Osteoblast (primary cell): ENCODE measurements at places on chromosomes 1 and 21. TPM values are rescaled to one million over a fixed set of nuclear protein-coding genes. Genes with fewer than 3 reads are reported as not detected.
A peak's percentile ranks its signal among the peaks of the same experiment; 100 is the strongest.

DNA sequence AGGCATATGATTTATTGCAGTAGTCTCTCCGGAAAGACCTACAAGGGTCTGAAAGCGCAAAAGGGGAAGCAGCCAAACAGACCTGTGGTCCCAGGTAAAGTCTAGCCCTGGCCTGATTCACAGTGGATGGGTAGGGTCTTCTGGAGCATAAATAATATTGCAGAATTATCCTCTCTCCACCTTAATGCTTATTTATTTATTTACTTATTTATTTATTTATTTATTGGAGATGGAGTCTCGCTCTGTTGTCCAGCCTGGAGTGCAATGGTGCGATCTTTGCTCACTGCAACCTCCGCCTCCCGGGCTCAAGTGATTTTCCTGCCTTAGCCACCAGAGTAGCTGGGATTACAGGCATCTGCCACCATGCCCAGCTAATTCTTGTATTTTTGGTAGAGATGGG, 11.8 kb upstream of the KLHDC8A start:
- DNase-seq: no peak

GRCh38 chr1:64137412-64137803, 66.0 kb upstream of the UBE2U start:
- DNase-seq: no peak

DNA sequence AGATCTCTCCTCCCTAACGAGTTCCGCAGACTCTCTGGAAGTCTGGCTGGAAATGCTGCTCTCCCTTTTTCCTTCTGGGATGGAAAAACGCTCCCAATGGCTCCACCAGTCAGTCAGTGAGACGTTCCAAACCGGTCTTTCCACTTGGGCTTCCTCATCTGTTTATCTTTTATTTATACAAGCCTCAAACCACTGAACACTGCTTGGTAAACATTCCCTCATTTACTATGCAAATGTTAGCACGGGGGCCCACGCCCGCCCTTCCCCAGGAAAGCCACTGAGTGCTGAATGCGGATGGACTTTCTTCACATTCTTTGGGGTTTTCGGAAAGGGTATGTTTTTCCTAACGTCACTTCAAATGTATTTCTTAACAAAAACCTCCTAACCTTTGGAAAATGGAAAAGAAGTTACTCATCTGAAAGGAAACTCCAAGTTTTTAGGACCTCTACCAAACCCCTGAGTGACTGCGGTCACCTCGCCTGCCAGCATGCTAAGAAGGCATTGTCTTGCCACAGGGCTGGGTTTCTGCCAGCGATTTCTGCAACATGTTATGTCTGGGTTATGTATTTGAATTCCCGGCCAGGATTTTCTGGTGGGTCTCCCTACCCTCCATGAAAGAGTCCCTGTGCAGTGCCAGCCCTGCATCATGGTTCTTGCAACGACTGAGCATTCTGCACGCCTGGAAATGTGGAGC, 14.0 kb upstream of the UMODL1 start:
- DNase-seq: peak; percentile 95

DNA sequence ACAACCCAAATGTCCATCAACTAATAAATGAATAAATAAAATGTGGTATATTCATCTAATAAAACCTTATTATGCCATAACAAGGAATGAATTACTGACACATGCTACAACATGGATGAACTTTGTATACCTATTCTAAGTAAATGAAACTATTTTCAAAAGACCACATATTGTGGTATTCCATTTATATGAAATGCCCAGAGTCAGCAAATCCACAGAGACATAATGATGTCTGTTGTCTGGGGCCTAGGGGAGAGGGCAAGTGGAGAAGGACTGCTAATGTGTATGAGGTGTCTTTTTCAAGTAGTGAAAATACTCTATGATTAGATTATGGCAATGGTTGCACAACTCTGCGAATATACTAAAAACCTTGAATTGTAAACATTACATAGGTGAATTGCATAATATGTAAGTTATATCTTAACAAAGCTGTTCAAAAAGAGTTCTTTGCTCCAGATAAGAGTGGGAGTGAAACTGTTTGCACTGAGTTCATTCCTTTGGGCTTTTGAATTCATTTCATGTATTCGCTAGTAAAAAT, 464.2 kb downstream of the NUF2 start:
- DNase-seq: no peak

GRCh38 chr1:63155437-63155836, 166.9 kb upstream of the FOXD3 start:
- no peak for DNase-seq

DNA sequence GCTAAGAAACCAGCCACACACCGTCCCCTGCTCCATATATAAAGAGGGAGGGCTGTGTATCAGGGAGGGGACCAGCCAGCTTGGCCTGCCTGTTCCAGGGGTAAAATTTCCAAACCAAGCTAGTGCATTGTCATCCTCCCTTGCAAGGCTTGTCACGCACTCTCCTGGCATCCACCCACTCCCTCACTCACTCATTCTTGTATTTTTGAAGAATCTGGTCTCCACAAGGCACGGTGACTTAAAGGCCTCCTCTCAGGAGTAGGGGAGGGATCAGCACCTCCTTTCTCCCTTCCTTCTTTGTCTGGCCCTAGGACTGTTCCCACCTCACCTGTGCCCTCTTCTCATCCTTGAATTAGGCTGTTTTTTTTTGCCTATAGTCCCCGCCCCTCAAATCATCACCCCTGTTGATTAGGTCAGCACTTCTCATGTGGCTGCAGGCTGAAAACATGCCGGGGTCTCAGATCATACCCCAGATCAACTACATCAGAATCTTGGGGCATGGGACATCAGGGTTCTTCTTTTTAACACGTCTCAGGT, 5.0 kb downstream of the ABCA4 start:
- DNase-seq: no peak

- DNase-seq: no peak
Measured at GRCh38 chr1:214953901-214954616, 128.5 kb upstream of the KCNK2 start.

DNA sequence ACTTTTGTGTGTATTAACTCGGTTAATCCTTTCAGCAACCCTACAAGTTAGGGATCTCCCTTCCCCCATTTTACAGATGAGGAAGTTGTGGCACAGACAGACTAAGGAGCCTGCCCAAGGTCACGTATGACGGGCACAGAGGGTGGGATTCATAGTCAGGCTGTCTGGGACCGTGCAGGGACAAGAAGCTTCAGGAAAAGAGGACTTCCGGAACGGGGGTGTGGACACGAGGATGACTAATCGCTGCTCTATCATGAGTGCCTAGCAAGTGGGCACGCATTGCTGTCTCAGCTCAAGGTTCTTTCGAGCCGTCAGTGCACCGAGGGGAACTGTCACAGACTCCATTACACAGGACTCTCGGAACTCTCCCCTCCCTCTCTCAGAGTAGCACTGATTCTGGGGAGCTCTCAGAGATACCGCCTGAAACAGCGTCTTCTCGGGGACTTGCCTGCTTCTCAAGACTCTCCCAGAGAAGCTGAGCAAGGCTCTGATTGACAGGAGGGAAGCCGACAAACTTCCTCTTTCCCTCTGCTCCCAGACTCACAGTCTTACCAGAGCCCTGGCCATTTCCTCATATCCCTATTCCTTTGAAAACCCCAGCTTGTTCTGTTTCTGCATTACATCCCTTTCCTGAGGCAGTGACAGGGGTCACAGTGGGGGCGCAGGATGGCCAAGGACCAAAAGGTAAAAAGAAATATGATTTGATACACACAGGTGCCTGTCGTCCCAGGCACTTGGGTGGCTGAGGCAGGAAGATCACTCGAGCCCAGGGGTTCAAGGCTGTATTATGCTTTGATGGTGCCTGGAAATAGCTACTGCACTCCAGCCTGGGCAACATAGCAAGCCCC, 14.4 kb downstream of the FHAD1 start:
- DNase-seq: no peak

DNA sequence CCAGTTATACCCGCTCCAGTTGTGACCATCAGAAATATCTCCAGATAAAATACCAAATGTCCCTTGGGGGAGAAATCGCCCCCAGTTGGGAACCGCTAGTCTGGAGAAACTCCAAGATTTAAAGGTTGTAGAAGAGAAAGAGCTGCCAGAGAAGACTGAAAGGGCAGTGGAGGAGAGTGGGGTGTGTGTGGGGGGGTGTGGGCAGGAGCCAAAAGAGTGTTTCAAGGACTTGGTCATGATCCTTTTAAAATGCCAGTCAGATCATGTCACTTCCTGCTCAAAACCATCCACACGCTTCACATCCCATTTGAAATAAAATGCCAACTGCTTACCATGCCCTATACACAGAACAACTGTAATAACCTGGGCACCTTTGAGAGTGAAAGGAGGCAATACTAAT, 3.4 kb upstream of the HEYL start:
- peak; percentile 96 for DNase-seq

DNA sequence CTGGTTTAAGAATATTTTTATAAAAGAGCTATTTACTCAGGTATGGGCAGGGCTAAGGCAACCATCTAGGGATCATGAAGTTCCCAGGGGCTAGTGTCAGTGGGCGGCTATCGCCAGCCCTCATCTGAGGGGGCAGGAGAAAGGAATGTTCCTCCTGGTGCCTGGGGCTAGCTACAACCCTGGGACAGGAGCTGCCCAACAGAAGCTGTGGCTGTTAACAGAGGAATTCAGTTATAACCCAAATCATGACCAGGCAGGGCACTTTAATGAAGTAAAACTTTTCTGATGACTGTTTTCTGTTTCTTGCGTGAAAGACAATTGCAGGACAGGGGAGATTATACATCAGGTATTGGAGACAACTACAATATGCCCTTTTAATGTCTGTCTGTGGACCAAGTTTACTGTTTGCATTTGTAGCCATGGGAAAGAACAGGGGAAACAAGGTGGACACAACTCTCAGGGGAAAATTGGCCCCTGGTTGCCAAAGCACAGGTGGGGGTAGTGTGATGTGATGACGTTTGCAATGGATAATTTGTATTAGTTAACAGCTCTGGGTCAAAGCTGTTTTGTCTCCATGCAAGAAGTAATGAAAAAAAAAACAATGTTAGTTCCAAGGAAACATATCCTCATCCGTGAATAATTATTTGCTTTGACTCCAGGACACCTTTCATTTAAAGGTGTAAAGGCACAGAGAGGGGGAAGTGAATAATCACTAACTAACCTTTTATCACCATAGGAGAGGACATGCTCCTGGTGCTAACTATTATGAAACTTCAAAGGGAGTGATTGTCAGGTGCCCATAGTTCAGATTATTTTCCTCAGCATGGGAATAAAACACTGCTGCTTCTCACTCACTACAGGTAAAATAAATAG, 105.2 kb downstream of the TSEN15 start:
- no peak for DNase-seq

DNA sequence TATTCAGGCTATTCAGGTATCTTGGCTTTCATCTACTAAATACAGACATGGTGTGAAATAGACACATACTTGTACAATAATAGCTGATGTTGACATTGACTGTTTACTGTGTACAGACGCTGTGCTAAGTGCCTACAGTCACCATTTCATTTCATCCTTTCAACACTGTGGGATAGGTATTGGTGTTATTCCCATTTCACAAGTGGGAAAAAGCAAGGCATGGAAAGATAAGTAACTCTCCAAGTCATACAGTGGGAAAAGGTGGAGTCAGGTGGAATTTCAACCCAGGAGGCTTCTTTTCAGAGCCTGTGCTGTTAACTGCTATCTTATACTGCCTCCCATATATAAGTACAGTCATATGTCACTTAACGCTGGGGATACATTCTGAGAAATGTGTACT, 49.6 kb upstream of the ATP1A1 start:
- DNase-seq: no peak

DNA sequence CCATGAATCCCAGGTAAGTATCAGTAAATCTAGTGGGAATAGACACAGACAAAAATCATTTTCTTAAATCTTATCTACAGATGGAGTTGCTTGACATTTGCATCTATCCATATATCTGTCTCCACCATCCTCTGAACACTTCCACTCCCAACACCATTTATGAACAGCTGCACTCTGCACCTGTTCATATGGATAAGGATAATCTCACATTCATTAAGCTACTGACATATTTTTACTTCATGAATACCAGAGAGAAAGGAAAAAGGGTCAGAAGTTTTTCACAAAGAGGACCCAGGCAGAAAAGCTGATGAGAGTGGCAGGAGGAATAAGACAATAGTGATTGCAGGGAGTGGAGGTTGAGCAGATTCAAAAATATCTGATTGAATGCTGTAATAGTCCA, 222.6 kb downstream of the DNAH14 start:
- no peak for DNase-seq

DNA sequence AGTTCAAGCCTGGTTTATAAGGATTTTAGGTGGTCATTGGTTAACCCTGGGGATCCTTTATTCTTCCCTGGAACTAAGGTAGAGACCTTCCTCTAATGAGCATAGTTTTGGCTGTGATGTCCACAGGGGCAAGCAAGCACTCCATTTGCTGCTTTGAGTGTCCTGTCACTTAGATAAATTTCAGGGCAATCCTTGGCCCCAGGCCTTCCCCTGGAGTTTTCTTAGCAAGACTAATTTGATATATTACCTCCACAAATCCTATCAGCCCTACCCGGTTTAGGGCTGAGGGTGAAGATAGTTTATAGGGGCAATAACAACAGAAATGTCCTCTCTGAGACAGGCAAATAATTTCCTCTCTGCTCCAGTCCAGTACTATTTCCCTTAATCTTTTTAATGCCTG, 166.6 kb downstream of the CYYR1 start:
- no peak for DNase-seq

GRCh38 chr1:151361883-151362282, 10.6 kb downstream of the SELENBP1 start:
- no peak for DNase-seq

GRCh38 chr1:245026247-245026646, 128.5 kb upstream of the KIF26B start:
- no peak for DNase-seq

DNA sequence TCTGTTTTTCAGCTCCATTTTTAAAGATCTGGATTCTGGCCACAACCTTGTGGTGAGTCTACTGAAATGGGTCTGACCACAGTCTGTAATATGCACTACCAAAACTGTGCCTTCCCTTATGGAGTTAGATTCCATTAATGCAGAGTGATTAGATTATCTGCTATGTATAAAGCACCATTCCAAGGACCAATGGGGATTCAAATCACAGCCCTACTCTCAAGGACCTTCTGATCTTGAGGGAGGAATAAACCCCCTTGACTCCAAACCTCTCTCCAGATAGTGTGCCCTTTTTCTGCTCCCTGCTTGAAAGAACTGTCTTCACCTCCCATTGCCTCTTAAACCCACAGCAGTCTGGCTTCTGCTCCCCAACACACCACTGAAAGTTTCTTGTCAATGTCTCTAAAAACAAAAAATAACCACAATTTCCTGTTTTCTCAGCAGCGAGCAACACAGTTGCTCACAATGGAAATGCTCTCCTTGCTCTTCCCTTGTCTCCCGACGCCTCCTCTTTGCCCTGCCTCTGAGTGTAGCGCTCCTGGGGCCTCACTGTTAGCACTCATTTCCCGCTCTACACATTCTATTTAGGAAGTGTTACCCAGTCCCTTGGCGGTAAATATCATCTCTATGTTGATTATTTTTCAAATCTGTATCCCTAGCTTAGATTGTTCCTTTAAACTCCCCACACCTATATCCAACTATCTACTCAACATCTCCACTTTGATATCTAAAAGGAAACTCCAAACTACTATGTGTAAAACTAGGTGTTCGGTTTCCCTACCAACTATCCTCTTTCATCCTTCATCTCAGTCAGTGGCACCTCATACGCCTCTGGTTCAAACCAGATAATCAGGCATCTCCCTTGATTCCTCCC, 13.6 kb downstream of the PCNX2 start:
- no peak for DNase-seq

The FTCD gene
- 0.29 and 0.36 TPM in 2 replicates for total RNA-seq

The CDK11B gene
- total RNA-seq: 5.3 and 5.8 TPM in 2 replicates

The SFT2D2 gene
- total RNA-seq: 60.8 and 62.2 TPM in 2 replicates

The ATAD3C gene
- total RNA-seq: under 0.01 and 0.59 TPM in 2 replicates

The ENAH gene
- 344 and 453 TPM in 2 replicates for total RNA-seq

The FCGR3A gene
- total RNA-seq: under 0.01 TPM in 1 of 2 replicates, not detected in the other

The RAB25 gene
- total RNA-seq: not detected in 2 replicates

The VWA5B1 gene
- not detected in 2 replicates for total RNA-seq

The LRRC39 gene
- 0.36 and 1.2 TPM in 2 replicates for total RNA-seq

The RBP7 gene
- total RNA-seq: not detected in 2 replicates

The DOP1B gene
- total RNA-seq: 16.3 and 23.6 TPM in 2 replicates
